Inflammatory macrophage treated with lipopolysaccharide for 4 hours (primary cell): ENCODE measurements at places on chromosomes 11 and 22.

DNA sequence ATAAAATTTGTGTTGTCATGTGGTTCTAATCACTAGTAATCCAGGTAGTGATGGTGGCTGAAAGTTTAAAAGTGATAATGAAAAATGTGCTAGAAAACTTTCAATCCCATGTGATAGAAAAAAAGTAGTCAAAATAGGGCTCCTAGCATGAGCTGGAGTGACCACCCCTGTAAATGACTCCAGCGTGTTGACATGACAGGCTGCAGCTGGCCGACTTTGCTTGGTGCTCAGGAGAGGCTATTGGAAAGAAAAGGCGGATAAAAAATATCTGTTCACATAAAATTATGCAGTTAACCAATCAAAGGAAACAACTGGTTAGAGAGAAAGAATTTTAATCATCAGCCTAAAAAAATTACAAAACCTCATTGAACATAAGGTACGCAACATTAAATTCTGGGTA, 16.9 kb upstream of the MTCH2 start:
- DNase-seq: no peak

DNA sequence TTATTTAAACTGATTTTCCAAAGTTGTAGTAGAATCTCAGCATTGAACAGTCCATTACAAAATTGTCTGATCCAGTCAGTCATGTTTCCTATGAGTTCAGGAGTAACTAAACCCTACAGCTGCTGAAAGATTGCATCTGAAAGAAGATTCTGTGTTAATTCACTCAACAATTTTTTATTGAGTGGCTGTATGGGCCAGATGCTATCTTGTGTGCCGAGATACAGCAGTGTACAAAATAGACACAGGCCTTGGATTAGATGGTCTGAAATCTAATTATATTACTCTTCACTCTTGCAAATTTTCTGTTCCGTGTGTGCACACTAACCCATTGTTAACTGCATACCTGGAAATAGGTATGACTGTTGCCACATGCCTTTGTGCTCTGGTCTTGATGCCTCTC, 7.3 kb downstream of the GVQW3 start:
- no peak for DNase-seq

GRCh38 chr11:47881145-47881544, 33.0 kb upstream of the NUP160 start:
- DNase-seq: peak; percentile 50

DNA sequence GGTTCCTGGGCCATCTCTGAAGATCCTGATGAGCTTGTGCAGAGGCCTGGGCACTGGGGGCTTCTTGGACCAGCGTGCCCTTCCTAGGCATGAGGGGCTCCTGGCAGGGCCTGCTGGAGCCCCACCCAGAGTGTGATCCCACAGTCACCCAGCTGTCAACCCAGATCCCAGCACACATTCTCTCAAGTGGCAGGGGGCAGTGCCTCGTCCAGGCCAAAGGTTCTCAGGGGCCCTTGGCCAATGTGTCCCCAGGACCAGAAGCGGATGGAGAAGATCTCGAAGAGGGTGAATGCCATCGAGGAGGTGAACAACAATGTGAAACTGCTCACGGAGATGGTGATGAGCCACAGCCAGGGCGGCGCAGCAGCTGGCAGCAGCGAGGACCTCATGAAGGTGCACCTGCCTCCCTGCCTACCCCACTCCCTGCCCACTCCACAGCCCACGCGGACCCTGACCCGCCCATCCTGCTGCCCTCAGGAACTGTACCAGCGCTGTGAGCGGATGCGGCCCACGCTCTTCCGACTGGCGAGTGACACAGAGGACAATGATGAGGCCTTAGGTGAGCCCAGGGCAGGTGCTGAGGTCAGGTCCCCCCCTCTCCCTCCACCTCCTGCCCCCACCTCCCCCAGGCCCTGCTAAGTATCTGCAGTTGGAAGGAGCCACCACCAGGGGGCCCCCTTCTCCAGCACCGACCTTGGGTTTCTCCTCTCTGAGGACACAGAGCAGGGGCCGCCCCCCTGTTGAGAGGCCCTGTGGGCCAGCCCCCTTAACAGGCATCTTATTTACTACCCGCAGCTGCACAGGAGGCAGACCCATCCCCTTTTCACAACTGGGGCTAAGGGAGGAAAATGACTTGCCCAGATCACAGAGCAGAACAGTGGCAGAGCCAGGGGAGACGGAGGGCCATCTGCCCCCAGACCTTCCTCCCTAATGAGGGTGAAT, 14.7 kb downstream of the GGA1 start:
- DNase-seq: peak; percentile 49

DNA sequence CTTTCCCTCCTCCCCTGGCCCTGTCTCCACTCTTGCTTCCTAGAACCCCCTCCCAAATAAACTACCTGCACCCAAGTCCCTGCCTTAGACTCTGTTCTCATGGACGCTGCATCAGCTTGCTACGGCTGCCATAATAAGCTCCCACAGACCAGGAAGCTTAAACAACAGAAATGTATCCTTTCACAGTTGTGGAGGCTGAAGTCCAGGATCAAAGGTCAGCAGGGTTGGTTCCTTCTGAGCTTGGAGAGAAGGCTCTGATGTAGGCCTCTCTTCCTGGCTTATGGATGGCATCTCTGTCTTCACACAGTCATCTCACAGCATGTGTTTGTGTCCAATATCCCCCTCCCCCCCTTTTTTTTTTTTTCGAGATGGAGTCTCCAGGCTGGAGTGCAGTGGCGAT, 23.4 kb downstream of the CBX7 start:
- no peak for DNase-seq

- DNase-seq: no peak
Observed at GRCh38 chr22:49666146-49666809, 161.4 kb downstream of the BRD1 start.

DNA sequence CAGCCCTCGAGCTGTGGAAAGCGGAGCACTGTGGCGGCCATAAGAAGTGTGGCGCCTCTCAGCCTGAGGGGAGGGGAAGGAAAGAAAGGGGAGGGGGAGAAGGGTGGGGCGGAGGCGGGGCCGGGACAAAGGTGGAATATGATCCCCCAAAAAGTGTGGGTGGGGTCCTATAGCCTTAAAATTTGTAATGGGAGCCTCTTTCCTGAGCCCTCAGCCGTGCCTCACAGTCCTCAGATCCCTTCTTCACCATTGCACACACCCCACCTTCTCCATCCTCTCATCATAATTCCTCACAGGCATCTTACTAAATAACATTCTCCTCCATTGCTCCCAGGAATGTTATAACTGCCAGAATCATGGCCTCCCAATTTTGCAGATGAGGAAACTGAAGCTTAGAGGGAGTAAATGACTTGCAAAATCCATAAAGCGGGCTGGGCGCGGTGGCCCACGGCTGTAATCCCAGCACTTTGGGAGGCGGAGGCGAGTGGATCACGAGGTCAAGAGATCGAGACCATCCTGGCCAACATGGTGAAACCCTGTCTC, 600 bp upstream of the RAB6A start:
- DNase-seq: no peak

GRCh38 chr22:48331691-48332220, 1495.9 kb downstream of the BRD1 start:
- DNase-seq: no peak

DNA sequence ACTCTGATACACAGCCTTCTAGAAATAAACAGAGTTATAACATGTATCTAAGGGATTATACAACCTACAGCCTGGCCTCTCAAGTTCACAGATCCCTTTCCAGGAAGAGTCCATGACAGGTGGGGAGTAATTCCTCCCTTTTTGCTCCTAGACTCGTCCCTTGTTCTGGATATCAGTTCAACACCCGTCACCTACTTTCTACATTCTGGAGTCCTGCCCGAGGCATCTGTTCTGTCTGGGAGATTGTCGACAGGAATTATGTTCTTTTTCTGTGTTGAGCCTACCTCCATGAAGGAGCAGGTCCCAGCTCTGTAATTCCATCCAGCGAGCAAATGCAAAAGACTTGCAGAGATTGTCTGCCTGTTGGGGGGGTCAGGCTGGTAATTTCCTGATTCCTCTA, 224.6 kb upstream of the NTM start:
- DNase-seq: no peak

DNA sequence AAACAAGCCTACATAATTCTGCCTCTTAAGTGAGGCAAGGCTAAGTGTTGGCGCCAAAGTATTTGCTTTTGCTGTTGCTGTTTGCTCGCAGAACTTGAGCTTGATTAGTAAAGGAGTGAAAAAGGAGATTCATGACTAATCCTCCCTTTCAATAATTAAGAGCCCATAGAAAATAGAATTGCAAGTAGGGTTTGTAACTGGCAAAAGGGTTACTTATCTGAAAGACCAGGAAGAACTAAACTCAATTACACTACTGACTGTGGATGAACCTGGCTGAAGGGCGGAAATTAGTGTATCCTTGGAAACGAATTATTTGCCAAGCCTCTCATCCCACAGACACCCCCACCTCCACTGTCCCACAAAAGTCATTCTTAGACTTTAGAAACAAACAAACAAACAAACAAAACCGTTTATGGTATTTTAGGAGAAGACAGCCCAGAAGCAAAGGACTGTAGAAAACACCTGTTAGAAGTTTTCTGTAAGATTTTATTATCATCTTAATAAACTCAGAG, 411 bp upstream of the EXPH5 start:
- DNase-seq: no peak

DNA sequence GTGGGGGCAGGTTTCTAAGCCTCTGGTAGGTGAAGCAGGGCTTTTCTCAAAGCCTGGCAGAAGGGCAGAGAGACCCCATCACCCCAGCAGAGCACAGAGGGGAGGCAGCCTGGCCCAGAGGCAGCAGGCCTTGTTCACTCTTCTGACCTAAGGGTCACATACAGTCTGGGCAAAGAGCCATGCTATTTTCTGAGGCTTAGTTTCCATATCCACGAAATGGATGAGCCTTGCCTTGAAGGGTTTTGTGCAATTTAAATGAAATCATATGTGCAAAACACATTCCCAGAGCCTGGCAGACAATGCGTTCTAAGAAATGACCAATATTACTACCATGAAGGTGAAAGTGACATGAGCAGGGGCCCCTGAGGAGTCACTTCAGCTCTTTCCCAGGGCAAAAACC, 44.5 kb downstream of the HIRA start:
- DNase-seq: no peak

DNA sequence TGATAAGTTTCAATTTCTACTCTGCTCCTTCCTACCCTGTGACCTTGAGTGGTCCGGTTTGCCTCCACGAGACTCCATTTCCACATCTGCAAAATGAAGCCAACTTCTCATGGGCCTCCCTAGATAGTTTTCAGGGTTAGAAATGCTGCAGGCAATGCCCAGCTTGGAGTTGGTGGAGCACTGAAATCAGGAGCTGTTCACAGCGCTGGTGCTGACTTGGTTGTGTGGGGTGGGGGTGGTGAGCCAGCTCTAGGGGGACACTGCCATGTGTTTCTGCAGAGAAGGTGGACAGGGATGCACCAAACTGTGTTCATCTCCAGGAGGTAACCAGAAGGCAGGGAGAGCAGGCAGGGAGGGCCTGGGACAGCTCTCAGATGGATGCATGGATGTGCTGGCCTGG, 37.0 kb downstream of the SGSM1 start:
- no peak for DNase-seq

- no peak for DNase-seq
Observed at GRCh38 chr11:2664376-2664775, 35.4 kb downstream of the KCNQ1OT1 start.

- no peak for DNase-seq
Observed at GRCh38 chr11:34823639-34824038, 92.5 kb downstream of the APIP start.

DNA sequence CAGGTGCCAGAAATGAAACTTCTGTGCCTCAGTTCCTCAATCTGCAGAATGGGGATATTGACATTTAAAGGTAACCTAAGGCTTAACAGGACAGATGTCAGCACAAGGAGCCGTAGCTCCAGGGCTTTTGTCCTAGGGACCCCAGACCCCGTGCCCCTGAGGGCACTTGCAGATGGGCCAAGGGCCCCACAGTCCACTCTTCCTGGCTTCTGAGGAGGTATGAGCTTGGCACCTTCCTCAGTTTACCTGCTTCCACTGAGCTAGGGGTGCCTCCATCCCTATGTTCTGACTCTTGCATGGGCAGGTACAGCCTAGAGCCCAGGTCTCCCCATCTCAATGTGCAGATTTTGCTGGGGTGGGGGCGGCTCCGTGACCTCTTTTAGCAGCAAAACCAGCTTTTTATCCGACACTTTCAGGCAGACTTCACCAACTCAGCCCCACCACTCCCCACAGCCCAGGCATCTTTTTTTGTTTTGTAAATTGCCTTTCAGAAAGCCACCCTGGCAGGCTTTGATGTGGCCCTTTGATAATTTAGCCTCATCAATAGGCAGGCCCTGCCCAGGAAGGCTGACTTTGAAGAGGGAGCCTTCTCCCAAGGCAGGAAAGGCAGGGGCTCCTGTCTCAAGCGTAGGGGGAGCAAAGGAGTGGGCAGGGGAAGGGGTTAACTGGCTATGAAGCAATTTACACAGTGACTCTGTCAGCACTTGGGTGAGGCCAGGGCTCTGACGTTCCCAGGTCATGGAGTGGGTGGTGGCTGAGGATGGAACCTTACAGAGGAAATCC, 23.7 kb upstream of the FGF3 start:
- no peak for DNase-seq

DNA sequence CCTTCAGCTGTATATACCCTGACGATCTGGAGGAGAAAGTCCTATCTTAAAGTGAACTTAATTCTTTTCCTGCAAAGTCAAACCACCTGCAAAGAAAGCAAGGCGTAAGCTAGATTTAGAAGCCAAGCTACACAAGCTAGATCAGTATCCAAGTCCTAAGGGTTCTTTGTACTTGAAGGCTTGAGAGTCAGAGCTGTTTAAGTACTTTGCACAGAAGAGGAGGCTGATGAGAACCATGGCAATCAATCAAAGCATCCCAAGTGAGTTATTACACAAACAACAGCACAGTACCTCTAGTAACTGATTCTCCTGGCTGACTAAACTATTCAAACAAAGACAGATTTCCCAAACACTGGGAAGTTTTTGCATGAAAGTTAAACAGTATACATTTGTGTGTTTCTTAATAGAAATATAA, 1.9 kb downstream of the CDON start:
- no peak for DNase-seq

DNA sequence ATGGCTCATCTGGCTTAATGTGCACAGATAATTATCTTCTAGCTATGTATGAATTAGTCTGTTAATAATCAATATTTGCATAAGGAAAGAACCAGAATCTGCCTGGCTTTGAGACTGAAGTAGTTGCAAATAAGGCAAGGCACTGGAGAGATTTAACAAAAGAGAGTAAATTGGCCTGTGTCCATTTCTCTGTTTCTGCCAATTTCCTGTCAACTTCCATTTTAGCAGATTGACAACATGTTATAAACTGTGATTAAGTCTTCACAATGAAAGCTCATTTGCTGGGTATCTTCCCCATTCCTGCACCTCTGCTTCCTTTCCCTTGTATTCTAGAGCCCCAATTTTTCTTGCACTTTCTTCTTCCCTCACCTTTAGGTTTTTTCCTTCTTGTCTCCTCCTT, 5.3 kb upstream of the TMEM123 start:
- DNase-seq: no peak

DNA sequence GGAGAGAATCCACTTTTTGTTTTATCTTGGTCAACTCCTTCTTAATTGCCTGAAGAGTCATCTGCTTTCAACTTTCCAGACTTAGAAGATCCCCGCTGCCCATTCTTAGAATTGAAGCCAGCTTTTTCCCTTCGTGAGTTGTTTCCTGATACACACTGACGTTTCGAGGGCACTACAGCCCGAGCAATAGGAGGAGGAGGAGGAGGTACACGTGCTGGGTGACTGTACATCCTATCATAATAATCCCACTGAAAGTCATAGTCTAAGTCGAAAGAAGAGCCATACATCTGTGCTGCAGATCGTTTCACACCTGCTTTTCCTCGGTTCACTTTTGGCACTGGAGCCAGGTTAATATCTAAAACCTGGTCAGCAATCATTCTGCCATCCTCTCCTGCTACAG, 606.1 kb downstream of the DLG2 start:
- no peak for DNase-seq
